Urothelium cell line (cell line): ENCODE measurements at places on chromosomes 5 and 9.
A peak's percentile ranks its signal among the peaks of the same experiment; 100 is the strongest.

DNA sequence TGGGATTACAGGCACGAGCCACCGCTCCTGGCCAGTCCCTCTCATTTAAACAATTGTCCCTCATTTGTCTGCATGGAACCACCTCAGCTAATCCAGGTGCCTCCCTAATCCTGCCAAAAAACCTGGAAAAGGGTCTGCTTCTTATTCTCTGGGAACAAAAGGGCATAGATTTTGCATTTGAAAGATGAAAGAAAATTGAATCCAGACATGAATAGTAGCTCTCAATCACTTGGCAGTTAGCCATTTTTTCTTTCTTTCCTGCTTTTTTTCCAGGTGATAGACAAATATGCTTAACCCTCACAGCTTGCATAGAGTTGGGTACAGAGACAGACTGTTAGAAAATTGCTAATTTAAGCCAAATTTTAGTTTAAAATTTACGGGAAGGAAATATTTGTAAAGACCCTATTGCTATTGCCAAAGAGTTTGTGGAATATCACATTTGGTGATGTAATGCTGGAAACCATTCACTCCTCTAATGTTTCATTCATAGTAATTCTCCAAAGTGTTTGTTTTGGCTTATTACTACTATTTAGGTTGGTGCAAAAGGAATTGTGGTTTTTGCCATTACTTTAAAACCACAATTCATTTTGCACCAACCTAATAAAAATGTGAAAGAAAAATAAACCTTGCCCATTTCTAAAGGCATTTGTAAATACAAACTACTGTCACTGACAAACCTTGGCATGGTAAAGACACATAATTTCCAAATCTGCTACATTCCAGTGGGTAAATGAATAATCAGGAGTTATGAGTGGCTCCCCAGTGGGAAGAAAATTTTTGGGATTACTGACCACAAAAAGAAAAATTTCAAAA, 80.5 kb upstream of the JAK2 start:
- DNase-seq, result no peak

DNA sequence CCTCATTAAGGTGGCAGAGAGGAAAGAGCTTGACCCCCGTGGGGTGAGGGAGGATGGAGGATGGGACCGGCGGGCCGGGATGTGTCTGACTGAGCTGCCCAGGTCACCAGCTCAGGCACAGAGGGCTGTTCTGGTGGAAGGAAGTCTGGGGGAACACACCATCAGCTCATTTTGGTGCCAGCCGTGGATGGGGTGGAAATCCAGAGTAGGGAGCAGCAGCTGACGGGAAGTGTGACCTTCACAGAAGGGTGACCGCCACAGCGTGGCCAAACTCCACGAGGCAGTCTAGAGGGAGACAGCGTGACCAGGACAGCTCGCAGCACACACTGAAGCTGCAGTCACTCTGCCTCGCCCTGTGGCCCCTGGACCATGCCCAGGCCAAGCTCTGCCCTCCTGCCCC, 45.3 kb upstream of the PHYKPL start:
- DNase-seq, result no peak

- no peak for DNase-seq
Measured at GRCh38 chr9:134319306-134320125, 6.7 kb upstream of the RXRA start.

DNA sequence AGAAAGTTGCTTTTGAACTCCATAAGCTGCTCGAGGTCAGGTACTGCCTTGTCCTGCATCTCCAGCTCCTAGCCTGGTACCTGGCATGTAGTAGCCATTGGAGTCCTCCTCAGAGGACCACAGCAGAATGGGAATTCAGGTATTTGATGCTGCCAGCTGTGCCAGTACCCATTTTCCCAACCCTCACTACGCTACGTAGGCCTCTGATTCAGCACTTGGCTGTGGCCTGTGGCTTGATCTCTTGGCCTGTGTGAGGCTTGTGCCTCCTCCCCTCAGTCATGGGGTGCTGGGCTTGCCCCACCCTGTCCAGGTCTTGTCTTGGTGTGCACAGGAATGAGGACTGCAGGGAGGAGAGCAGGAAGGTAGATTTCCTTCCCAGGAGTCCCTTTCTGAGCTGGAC, 11.8 kb downstream of the OTULIN start:
- DNase-seq, result no peak

- no peak for DNase-seq
Measured at GRCh38 chr9:20269620-20270019, 352.7 kb downstream of the MLLT3 start.

- no peak for DNase-seq
Measured at GRCh38 chr5:55481293-55481855, 53.4 kb downstream of the PLPP1 start.

- DNase-seq, result no peak
Measured at GRCh38 chr5:98492258-98492657, 281.2 kb upstream of the RGMB start.

DNA sequence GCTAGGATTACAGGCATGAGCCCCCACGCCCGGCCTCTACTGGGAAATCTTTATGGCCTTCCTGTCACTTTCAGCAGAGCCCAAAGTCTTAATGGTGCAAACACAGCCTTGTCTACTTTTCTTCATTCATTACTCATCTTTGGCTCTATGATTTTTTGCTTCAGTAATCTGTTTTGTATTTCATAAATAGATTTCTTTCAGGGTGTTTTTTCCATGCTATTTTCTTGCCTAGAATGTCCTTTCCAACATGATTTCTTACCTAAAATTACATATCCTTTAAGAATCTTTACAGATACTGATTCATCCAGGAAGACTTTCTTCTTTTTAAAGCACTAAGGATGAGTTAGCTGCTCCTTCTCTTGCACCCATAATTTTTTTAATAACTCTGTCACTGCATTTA, 213.0 kb downstream of the TAF11L14 start:
- DNase-seq, result no peak

GRCh38 chr9:28770226-28770625, 1196.9 kb upstream of the C9orf72 start:
- no peak for DNase-seq

DNA sequence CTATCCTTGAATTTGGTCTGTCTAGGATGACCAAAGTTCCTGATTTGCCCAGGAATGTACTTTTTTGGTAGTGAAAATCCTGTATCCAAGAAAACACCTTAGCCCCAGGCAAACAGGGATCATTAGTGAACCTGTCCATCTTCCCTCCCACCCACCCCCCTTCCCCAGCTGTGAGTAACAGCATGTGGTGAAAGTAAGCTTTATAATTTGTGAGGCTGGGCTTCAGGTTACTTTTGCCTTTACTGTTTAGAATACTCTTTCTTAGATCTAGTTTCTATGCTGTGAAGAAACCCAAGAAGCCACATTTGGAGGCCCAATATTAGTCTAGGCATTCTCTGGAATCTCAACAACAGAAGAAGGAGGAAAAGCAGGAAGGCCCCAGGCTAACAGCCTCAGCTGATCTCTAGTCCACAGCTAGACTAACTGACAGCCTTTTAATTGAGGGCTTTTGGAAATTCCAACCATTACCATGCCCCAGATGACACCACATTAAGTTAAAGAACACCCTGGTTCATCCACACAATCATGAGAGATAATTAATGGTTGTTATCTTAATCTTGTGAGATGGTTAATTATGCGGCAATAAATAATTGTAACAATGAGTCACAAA, 703.0 kb upstream of the NUDT12 start:
- DNase-seq, result no peak

- DNase-seq, result no peak
Measured at GRCh38 chr9:84583866-84584265, 85.7 kb upstream of the NTRK2 start.

- DNase-seq, result no peak
Measured at GRCh38 chr5:87127426-87127825, 140.3 kb upstream of the RASA1 start.

GRCh38 chr9:9341203-9341602, 1271.6 kb downstream of the PTPRD start:
- no peak for DNase-seq

- no peak for DNase-seq
Measured at GRCh38 chr5:178192787-178193186, 5.6 kb upstream of the GMCL2 start.

DNA sequence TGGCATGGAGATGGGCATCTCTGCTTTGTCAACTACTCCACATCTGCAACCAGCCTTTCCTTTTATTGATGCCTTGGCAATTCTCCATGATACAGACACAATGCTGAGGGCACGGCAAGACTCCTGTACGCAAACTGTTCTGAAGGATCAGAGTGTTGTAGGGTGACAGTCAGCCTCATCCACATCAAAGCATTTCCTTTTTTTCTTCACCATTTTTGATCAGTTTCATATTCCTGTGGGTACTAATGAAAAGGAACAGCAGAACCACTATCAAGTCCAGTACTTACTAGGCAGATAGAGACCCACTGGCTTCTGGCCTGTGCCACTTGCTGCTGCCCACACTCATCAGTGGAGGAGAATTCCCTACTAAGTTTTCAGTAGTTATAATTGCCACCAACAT, 181.6 kb downstream of the PALM2AKAP2 start:
- no peak for DNase-seq

GRCh38 chr9:93674580-93675335, 98.4 kb downstream of the PHF2 start:
- DNase-seq, result no peak

GRCh38 chr9:106576232-106576760, 286.7 kb upstream of the ZNF462 start:
- no peak for DNase-seq

DNA sequence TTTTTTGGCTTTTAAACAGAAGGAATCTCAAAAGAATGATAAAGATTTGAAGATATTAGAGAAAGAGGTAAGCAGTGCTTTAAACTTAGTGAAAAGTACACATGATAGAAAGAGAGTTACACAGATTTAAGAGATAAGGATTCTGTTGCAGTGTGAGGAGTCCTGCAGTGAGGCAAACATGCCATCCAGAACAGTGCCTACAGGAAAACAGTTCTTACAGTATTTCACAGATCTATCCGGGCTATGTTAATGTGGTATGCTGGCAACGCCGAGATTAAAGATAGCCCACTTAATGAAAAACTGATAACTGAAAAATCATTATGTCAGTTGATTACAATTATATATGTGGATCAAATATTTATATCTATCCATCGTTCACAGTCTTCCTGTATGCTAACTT, 7.2 kb downstream of the HMMR start:
- DNase-seq, result no peak

DNA sequence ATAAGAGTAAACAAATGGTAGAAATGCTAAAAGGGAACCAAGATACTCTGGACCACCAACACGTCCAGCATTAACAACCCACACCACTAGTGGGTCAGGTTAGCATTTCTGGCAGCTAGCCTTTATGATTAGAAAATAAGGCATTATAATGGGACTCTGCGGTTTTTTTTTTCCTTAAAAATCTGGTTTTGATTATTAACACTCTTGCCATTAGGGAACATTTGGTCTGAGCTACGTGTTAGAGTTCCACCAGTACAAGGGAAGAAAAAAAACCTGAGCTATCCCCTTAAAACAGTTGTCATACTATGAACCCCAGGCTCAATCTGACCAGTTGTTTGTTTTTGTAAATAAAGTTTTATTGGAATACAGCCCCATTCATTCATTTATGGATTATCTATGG, 110.4 kb downstream of the NTRK2 start:
- no peak for DNase-seq

DNA sequence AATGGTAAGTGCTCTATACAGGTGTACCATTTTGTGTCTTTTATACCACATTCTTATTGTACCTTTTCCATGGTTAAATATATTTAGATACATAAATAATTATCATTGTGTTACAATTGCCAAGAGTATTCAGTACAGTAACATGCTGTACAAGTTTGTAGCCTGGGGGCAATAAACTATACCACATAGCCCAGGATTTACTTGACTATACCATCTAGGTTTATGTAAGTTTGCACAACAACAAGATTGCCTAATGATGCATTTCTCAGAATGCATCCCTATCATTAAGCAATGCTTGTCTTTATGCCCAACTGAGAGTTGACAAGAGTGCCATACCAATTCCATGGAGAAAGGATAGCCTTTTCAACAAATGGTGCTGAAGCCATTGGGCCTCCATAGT, 136.7 kb upstream of the PJA2 start:
- no peak for DNase-seq

GRCh38 chr9:1233568-1233967, 183.4 kb downstream of the DMRT2 start:
- DNase-seq, result no peak

- DNase-seq, result no peak
Measured at GRCh38 chr9:113361304-113362018, 12.1 kb downstream of the BSPRY start.

DNA sequence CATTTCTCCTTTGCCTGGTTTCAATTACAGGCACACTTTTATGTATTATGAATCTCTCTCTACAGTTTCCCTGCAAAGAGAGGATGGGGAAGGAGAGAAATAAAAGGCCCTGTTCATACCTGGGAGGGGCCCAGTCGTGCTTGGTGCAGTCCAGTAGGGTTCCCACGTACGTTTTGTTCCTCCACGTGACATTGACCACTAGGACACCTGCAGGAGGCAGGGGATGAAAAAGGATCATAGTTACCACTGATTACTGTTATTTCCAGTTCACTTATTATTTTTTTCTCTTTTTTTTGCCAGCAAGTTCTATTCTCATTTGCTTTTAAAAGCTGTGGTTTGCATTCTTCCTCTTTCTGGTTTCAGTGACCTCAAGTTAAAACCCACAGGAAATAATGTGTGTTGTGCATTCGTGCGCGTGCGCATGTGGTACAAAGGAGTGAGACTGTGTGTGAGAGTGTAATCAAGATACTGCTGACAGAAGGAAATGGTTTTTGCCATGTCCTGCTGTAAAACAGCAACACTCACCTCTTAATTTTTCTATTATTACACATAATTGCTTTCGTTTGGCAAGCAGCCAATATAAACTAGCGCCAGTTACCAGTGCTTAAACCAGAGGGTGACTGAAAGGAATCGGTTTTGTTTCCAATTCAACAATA, 96.8 kb downstream of the ZNF608 start:
- peak; percentile 76 for DNase-seq

- DNase-seq, result peak; percentile 78
Measured at GRCh38 chr9:33458444-33458843, 11.1 kb upstream of the AQP3 start.
